Stimulated activated CD8-positive, alpha-beta memory T cell treated with anti-CD3 and anti-CD28 coated beads, Interleukin-4, amount 100 ng/mL, for 1 hour (primary cell): ENCODE measurements at places on chromosomes 7 and 10.

GRCh38 chr7:25858525-25859411 is 293.2 kb upstream of the NFE2L3 start:
- no peak for DNase-seq

DNA sequence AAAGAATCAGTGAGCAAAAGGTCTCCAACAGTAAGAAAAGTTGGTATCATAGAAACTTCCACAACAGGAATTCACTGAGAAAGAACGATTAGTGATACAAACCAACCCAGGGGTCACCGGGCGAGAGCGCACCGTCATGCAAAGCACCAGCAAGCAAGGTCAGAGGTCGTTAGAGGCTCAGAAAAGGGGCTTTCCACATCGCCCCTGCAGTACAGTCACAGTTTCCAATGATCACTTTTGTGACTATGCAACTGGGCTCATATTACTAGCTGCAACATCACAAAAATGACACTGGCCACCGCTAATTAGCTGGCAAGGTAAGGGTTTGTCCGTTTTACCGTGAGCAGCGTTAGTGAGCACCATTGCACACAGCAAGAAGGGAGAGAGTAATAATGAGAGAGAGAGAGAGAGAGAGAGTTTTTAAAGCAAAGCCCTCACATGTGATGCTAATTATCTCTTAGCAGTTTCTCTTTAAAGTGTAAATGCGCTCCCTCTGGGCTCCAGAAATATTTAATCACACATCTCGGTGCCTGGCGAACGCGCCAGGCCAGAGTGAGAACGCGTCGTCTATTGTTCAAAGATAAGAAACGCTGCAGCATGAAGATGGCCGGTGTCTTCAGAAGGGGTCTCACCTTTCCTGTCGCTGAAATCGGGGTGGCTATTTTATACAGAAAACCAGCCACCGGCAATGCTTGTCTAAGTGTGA is 237.5 kb downstream of the DNAJB6 start:
- no peak for DNase-seq

- no peak for DNase-seq
Observed at GRCh38 chr10:107444443-107444842, 279.9 kb upstream of the SORCS1 start.

- no peak for DNase-seq
Observed at GRCh38 chr7:26584987-26585665, 279.3 kb downstream of the SKAP2 start.

DNA sequence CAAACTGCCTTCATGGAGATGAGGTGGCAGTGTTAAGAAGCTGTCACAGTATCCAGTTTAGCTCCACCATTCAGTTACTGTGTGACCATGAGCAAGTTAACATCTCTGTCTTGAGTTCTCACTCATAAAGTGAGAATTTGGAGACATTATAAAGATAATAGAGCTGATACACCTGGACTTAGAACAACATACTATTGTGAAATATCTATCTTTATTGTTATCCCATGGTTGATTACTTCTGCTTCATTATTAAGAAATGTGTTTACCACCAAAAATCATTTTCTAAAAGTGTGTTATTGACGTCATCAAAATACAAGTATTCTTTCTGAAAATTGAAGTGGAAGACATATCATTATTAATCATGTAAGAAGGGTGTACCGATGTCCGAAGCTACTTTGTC is 166.9 kb downstream of the SEMA3A start:
- no peak for DNase-seq

- no peak for DNase-seq
Observed at GRCh38 chr10:21514129-21514817, 11.2 kb downstream of the SKIDA1 start.

DNA sequence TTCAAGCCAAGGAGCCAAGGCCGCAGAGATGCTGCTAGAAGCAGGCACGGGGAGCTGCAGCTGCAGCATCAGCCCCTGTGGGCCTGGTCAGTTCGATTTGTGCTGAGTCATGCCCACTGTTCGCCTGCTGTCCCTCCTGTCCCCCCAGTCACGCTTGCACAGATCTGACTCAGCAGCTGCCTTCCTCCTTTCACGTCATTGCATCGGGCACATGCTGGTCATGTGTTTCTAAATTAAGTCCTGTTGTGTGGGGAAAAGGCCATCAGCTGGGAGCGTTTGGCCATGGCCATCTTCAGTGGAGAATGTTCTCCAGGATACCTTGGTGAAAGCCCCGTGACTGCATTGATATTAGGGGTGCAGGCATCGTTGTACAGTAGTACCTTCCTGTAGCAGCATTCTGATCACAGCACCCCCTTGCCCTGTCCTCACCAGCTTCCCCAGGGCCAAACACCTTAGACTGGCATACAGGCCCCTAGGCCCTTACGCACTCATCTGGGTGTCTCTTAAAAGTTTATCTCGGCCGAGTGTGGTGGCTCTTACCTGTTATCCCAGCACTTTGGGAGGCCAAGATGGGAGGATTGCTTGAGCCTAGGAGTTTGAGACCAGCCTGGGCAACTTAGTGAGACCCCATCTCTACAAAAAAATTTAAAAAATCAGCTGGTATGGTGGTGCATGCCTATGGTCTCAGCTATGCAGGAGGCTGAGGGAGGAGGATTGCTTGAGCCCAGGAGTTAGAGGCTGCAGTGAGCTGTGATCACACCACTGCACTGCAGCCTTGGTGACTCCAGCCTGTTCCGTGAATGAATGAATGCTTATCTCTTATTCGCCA is 23.2 kb downstream of the POR start:
- DNase-seq = no peak

GRCh38 chr7:138796038-138796615 is 1.7 kb upstream of the TMEM213 start:
- no peak for DNase-seq

DNA sequence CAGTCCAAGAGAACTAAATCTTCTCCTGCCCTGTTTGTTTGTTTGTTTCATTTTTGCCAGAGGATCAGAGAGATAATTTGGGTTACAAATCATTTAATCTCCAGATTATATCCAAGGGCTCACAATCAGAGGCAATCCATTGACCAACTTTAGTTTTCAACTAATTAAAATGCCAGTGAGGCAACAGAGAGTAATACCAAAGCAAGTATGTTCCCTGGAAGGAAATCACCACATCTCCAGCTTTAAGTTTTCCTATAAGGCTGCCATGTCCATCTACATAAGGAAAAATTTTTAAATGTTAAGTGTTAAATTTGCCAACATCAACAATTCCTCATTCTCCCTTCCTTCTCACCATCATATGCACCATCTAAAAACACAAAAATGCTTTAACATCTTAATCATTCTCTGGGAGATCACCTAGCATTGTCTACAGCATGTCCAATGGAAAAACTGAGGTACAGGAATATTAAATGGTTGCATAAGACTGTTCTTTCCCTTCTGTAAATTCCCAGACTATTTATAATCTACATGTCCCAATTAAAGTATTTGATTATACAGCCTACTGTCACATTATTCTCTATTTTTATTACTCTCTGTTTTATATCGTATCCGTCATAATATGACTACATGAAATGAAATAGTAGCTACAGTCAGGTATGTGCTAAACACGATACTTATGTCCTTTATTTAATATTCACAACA is 14.1 kb downstream of the USP54 start:
- DNase-seq = no peak

GRCh38 chr10:33395201-33395600 is 60.7 kb upstream of the NRP1 start:
- DNase-seq = no peak
